ENCODE measurements at places on chromosomes 4 and X. TPM values are rescaled to one million over a fixed set of nuclear protein-coding genes. Genes with fewer than 3 reads are reported as not detected.

TSPAN7 gene
- 0.34 TPM for total RNA-seq

CCDC149 gene
- total RNA-seq: 2.2 TPM

HTRA3 gene
- total RNA-seq: 0.34 TPM

C4orf50 gene
- total RNA-seq: not detected

ETDB gene
- not detected for total RNA-seq

PF4V1 gene
- total RNA-seq: not detected

FDCSP gene
- total RNA-seq: not detected

BEX5 gene
- not detected for total RNA-seq

UCHL1 gene
- total RNA-seq: 278 TPM

UCP1 gene
- total RNA-seq: not detected

PAGE2B gene
- total RNA-seq: not detected

STATH gene
- not detected for total RNA-seq

VCX gene
- total RNA-seq: not detected

BMP3 gene
- not detected for total RNA-seq

GPR119 gene
- total RNA-seq: not detected

RHOXF2B gene
- not detected for total RNA-seq

PAGE5 gene
- not detected for total RNA-seq

FAT4 gene
- 0.31 TPM for total RNA-seq

SSX2 gene
- total RNA-seq: not detected

IDUA gene
- 22.2 TPM for total RNA-seq

KCNE5 gene
- 0.33 TPM for total RNA-seq

SPANXD gene
- not detected for total RNA-seq

MAGEA4 gene
- not detected for total RNA-seq

PDLIM3 gene
- total RNA-seq: 12.0 TPM

JADE3 gene
- total RNA-seq: 6.3 TPM

EMCN gene
- total RNA-seq: not detected

VCX2 gene
- not detected for total RNA-seq

L1CAM gene
- 127 TPM for total RNA-seq

C4orf51 gene
- total RNA-seq: not detected

RTL3 gene
- not detected for total RNA-seq

RAB40A gene
- 0.36 TPM for total RNA-seq

IQCM gene
- not detected for total RNA-seq

SNCA gene
- 210 TPM for total RNA-seq

NEIL3 gene
- total RNA-seq: 17.6 TPM

RAB9B gene
- 1.0 TPM for total RNA-seq

RPL10 gene
- total RNA-seq: 1,193 TPM

MAOB gene
- total RNA-seq: 1.1 TPM

FAM184B gene
- 2.5 TPM for total RNA-seq

CHRNA9 gene
- total RNA-seq: not detected

OTUD5 gene
- total RNA-seq: 24.0 TPM

ETDA gene
- total RNA-seq: not detected

UBE2A gene
- 35.6 TPM for total RNA-seq
